ENCODE measurements at places on chromosomes 16 and 17.

- no peak for DNase-seq
Observed at GRCh38 chr16:72902206-72902605, 145.7 kb downstream of the ZFHX3 start.

GRCh38 chr17:75087558-75088453 is at the start of gene SLC16A5:
Gene SLC16A5, plus strand, starts transcription at chr17:75087954. Its CDS starts 5,683 bp downstream, at chr17:75093637.
- DNase-seq, result peak; percentile 90

DNA sequence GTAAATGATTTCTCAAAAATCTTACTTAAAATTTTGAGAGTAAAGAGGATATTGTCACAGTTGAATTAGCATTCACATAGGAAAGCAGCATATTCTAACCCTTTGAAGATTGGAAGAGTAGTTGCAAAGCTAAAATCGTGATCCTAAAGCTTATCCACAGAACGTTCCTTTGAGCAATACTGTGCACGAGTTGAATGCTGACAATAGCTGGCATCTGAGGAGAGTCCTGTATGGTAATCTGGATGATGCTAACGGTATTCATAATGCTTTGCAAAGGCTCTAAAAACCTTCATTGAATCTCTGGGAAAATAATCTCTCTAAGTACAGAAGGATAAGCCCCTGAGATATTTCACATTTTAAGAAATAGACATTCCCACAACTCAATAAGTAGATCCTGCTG is 354.6 kb downstream of the CDH8 start:
- no peak for DNase-seq

GRCh38 chr17:19485800-19486340 is 47.8 kb upstream of the SLC47A1 start:
- no peak for DNase-seq

- DNase-seq, result no peak
Observed at GRCh38 chr17:17533901-17534441, 37.8 kb upstream of the RASD1 start.

DNA sequence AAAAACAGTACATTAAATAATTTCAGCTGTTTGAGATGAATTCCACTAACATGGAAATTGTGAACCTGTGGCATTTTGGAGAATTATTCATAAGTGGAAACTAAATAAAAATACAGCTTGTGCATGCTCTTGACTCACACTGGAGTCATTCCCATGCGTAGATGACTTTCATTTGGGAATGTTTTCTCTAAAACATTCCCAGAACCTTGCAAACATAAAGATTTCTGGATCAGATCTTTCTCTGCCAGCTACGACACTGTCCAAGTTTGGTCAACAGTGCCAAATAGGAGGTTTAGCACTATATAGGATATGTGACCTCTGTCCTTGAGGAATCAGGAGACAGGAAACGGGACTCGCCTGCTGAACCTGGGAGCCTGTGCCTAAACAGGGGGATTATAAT is 400.9 kb downstream of the SLC39A11 start:
- no peak for DNase-seq

DNA sequence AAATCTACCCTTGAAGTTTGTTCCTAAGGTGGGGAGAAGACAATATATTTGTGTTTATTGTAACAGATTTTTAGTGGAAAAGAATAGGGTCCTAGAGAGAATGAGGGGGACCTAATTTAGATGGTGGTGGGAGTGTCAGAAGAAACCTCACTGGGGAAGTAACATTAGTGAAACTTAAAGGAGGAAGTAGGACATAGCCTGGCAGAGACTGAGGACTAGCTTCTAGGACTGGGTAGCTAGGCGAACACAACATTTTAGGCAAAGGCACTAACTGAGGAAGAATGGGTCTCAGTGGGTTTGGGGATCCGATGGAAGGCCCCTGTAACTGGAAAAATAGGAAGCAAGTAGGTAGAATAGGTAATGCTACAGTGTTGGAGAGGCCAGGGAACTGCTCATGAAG is 4.2 kb upstream of the ARL2BP start:
- DNase-seq, result no peak

- DNase-seq, result no peak
Observed at GRCh38 chr17:7318121-7318860, 3.1 kb upstream of the GPS2 start.

DNA sequence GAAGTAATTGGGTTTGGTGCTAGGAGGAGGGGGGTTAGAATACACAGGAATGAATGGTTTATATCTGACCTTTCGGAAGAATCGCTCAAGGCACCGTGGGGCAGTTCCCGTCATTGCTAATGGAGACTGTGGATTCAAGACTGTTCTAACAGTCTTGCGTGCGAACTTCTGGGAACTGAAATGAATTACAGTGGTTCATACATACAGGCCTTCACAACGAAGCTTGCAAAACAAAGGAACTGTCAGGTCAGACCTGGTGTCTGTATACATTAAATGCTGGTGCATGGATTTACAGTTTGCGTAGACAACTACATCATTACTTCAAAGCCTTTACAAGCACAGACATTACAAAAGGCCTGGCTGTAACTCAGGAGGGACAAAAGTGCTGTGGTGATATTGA is 983.9 kb downstream of the CDH11 start:
- no peak for DNase-seq

DNA sequence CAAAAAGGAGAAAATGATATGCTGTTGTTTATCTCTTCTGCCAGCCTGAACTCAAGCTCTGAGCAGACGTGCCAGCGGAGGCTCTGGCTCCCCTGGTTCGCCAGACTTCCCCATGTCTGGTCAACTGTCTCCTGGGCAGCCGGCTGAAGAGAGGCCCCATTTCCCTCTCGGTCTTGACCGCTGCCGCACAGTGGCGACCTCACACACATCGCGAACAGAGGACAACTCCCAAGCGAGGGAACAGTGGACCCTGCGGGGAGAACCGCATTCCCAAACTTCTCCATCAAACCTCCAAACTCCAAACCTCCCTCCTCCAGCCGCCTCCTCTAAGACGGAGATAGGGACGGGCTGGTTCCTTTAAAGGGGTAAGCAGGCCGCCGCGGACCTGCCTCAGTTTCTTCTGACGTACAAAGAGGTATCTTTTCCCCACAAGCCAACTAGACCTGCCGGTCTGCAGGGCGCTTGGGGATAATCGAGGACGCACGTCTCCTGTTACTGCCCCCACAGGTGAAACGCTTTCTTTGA is 24.9 kb upstream of the RFFL start:
- peak; percentile 73 for DNase-seq

- DNase-seq, result no peak
Observed at GRCh38 chr16:8727131-8727806, 52.9 kb downstream of the ABAT start.

GRCh38 chr17:56297184-56297583 is 143.9 kb downstream of the ANKFN1 start:
- no peak for DNase-seq

- no peak for DNase-seq
Observed at GRCh38 chr17:62591333-62591732, 36.1 kb upstream of the MRC2 start.

GRCh38 chr17:42679492-42680330 is 1.9 kb downstream of the CCR10 start:
- DNase-seq, result peak; percentile 88

DNA sequence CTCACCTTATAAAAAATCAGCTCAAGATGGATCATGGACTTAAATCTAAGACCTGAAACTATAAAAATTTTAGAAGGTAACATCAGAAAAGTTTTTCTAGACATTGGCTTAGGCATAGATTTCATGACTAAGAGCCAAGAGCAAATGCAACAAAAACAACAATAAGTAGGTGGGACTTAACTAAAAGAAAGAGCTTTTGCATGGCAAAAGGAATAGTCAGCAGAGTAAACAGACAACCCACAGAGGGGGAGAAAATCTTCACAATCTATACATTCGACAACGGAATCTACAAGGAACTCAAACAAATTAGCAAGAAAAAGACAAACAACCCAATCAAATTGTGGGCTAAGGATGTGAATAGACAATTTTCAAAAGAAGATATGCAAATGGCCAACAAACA is 368.4 kb upstream of the KIF2B start:
- no peak for DNase-seq

- DNase-seq, result no peak
Observed at GRCh38 chr17:48011405-48012150, 26.0 kb downstream of the COPZ2 start.

DNA sequence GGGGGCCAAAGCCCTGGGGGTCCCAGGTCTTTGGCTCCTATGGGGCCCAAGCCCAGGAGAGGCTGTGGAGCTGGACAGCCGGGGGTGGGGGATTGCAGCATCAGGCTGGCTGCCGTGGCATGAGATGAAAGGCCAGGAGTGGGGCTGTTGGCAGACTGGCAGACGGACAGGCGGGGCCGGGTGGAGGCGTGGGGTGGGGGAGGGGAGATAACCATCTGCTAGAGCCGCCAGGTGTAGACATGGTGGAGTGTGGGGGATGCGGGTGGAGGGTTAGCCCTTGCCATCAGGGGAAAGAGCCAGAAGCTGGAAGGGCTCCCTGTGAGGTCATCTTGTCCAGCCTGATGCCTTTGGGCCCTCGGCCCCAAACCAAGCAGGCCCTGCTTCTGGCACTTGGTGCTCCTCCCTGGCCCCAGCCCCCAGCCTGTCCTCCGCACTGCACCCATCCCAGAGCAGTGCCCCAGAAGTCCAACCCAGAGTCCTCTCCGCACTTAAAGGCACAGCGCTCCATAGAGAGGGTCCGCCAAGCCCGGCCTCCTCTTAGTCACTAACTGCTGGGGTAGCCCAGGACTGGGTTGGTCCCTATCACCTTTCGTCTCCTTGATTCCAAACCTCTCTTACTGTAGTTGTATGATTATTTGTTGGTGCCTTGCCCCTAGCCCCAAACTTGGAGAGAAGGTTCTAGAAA is 33.3 kb upstream of the DLX4 start:
- no peak for DNase-seq

- DNase-seq, result no peak
Observed at GRCh38 chr17:54901230-54901822, 674 bp downstream of the TOM1L1 start.

DNA sequence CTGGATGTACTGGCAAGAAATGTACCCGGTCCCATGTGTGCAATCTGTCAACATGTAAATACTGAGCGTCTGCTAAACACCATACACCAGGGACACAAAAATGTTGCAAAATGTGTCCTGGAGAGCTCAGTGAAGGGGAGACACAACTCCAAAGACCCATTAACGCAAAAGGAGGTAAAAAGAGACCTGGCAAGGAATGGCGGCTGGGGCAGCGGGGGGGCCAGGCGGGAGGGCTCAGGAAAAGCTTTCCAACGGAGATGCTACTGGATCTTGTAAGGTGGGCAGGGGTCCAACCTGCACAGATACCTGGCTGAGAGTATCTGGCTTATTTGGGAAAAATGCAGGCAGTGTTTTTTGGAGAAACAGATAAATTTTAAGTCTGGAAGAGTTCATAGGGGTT is 40.7 kb downstream of the ADCY9 start:
- no peak for DNase-seq

GRCh38 chr16:67053767-67054334 is 24.9 kb downstream of the CBFB start:
- no peak for DNase-seq

DNA sequence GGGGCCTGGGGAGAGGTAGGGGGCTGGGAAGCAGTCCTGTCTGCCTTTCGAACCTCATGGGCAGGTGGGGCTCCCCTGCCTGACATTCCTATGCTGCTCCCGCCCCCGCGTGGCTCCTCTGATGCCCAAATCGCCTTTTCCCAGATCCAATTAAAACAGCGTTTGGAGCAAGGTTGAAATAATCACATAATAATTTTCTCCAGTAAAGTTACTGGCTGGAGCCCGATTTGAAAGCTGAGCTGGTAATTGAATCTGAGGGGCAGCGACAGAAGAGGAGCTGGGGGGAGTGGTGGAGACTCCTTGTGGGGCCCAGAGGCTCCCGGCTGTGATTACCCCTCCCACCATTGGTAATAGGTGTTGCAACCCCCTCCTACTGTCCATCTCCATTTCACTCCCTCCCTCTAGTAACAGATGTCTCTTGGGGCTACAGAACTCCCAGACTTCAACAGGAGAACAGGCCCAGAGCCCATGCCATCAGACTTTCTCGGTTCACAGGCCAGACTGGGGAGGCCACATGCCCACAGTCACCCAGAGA is 38.9 kb upstream of the C1QL1 start:
- DNase-seq, result no peak

DNA sequence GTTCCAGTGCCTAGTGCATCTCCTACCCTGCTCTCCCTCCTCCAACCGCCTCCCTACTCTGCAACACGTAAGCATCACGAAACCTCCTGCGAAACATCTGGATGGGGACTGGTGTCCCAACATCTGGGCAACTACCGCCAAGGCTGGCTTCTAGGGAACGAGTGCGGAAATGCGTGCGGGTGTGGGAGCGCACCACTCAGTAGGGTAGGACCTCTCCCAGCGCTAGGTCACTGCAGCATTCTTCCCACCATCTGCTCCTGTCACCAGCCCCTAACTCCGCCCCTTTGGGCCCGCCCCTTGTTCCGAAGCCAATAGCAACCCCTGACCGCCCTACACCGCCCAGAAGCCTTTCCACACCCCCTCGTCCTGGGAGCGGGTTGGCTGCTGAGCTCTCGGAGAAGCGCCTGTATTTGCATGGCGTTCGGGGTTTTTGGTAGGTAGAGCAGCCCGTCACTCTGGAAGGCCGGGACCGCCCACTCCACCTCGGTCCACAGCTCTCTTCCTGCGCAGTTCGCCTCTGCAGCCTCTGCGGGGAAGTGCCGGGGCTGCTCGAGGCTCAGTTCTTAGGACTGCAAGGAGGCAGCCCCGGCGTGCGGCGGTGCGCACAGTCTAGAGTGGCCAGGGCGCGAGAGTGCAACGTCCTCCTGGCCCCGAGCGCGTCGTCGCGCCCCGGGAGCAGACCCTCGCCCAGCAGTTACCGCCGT is at the start of gene HS3ST3B1:
HS3ST3B1 (plus strand) TSS at position 507 of the 704 bp plus-strand sequence. CDS start 438 bp downstream, outside the sequence.
- peak; percentile 99 for DNase-seq

GRCh38 chr17:68446626-68447041 is 10.7 kb downstream of the WIPI1 start:
- no peak for DNase-seq

DNA sequence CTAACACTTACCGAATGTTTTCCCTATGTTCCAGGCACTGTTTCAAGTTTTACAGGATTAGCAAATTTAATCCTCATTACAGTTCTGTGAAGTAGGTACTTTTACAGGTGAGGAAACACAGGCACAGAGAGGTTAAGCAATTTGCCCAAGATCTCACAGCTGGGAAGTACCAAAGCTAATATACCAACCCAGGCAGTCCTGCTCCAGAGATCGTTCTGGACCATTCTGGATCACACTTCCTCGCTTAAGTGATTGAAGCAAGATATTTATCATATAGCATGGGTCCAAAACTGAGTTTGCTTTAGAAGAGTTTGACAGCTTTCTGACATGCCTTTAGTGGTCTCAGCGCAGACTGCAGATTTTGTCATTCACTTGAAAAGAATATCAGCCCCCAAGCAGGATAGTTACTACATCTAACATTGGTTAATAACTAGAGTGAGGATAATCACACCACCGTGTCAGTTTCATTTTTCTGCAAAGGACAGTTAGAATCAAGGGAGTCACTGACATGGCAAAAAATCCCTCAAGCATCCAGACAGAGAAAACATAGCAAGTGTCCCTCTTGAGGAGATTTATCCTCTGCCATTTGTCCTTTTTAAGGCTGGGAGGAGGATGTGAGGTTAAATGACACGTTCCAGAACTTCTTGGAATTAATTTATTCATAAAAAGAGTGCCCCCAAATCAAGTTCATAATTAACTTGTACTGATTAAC is 5.1 kb downstream of the HS3ST3B1 start:
- no peak for DNase-seq

Measured in left forelimb (tissue), 1 donor.